ENCODE measurements at places on chromosomes 4 and X. TPM values are rescaled to one million over a fixed set of nuclear protein-coding genes. Genes with fewer than 3 reads are reported as not detected.

GRCh38 chr4:110055158-110055768 is 142.6 kb downstream of the EGF start:
- H3K27me3 ChIP-seq: no peaks in the 10 kb centered on the region
- no peak for DNase-seq
- no peaks in the 10 kb centered on the region for H3K36me3 ChIP-seq
- H3K27ac ChIP-seq: no peak overlapping the region
- peaks cover 5% of the 10 kb centered on the region for H3K4me1 ChIP-seq

Gene LDB2
- 16.0 TPM for total RNA-seq

Gene CCNB3
- total RNA-seq: 0.40 TPM

Gene GPRIN3
- 0.83 TPM for total RNA-seq

- H3K4me3 ChIP-seq: no peak overlapping the region
- no peaks in the 10 kb centered on the region for H3K27me3 ChIP-seq
- no peaks in the 10 kb centered on the region for H3K4me1 ChIP-seq
- DNase-seq: no peak
- no peak overlapping the region for H3K27ac ChIP-seq
Measured at GRCh38 chr4:53043891-53044650, 182.0 kb downstream of the RASL11B start.

Data from esophagus squamous epithelium (tissue), 5 donors.